ENCODE measurements at places on chromosomes 7 and 10. TPM values are rescaled to one million over a fixed set of nuclear protein-coding genes. Genes with fewer than 3 reads are reported as not detected.

ADGRA1 gene
- 0.27 TPM for total RNA-seq

DNA sequence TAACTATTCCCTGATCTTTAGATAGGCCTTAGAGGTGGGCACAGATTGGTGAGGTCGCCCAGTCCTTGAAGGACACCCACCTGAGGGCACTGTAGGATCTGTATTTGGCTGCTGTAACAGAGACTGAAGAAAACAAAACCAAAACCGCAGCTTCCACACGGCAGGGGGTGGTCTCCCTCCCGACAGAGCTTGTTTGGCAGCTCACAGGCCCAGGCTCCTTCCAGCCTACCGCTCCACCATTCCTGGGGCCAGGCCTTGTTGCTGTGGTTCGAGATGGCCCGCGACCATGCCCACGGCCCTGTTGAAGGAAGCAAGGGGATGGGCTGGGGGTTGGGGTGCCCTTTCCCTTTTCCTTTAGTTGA is 30.4 kb downstream of the ZNF783 start:
- no peak overlapping the region for H3K4me3 ChIP-seq
- no peaks in the 10 kb centered on the region for H3K27me3 ChIP-seq
- DNase-seq, result no peak
- H3K4me1 ChIP-seq, result no peaks in the 10 kb centered on the region
- H3K27ac ChIP-seq, result no peak overlapping the region

- H3K27me3 ChIP-seq, result no peaks in the 10 kb centered on the region
- no peaks in the 10 kb centered on the region for H3K36me3 ChIP-seq
- H3K27ac ChIP-seq, result peak overlapping the region; percentile 51
Observed at GRCh38 chr10:91077549-91078071, 142.9 kb upstream of the PCGF5 start.

DNA sequence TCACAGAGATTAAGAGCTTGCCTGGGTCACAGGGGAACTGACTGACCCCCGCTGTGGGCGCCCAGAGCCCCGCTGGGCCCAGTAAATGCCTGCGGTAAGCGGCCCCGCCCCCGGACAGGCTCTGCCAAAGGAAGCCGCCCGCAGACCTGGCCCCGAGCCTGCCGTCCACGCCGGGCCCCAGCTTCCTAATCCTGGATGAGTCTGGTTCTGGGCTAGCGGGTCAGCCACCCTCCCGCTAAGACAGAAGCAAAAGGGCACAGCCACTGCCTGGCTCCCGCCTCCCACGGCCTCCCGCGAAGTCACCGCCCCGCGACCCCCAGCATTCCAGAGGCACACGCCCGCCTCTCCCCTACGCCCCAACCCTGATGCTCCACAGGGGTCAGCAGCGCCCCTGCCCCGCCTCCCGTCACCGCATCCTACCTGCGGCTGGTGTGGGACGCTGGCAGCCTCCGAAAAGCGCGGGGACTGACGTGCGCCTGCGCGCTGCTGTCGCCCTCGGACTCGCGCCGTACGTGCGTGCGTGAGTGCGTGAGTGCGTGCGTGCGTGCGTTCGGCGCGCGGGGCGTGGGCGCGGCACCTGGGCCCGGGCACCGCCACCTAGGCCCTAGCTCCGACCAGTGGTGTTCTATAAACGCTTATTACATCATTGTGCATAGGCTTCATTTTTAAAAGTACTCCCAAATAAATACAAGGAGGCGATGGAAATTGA is at the start of gene FIGNL1:
FIGNL1 (minus strand) TSS at position 470 of the 709 bp plus-strand sequence. CDS start 3,063 bp downstream, outside the sequence.
- peak within 1 kb of the TSS; percentile 68 for H3K4me3 ChIP-seq
- no peaks in the 10 kb centered on the region for H3K27me3 ChIP-seq
- H3K36me3 ChIP-seq, result no peaks in the 10 kb centered on the region
- peak within 1 kb of the TSS; percentile 81 for H3K27ac ChIP-seq
- peak; percentile 89 for DNase-seq

POLR2J2 gene
- 4.3 TPM for total RNA-seq

GRCh38 chr7:2244404-2244995 is 2.5 kb downstream of the NUDT1 start:
- peaks cover 24% of the 10 kb centered on the region for H3K4me1 ChIP-seq
- H3K36me3 ChIP-seq, result no peaks in the 10 kb centered on the region
- no peak overlapping the region for H3K4me3 ChIP-seq
- DNase-seq, result no peak
- no peaks in the 10 kb centered on the region for H3K27me3 ChIP-seq
- H3K27ac ChIP-seq, result no peak overlapping the region

GRCh38 chr10:6198171-6198570 is 4.6 kb upstream of the PFKFB3 start:
- peaks cover 42% of the 10 kb centered on the region for H3K4me1 ChIP-seq
- DNase-seq, result no peak
- H3K36me3 ChIP-seq, result no peaks in the 10 kb centered on the region
- H3K27ac ChIP-seq, result peak overlapping the region; percentile 27

DNA sequence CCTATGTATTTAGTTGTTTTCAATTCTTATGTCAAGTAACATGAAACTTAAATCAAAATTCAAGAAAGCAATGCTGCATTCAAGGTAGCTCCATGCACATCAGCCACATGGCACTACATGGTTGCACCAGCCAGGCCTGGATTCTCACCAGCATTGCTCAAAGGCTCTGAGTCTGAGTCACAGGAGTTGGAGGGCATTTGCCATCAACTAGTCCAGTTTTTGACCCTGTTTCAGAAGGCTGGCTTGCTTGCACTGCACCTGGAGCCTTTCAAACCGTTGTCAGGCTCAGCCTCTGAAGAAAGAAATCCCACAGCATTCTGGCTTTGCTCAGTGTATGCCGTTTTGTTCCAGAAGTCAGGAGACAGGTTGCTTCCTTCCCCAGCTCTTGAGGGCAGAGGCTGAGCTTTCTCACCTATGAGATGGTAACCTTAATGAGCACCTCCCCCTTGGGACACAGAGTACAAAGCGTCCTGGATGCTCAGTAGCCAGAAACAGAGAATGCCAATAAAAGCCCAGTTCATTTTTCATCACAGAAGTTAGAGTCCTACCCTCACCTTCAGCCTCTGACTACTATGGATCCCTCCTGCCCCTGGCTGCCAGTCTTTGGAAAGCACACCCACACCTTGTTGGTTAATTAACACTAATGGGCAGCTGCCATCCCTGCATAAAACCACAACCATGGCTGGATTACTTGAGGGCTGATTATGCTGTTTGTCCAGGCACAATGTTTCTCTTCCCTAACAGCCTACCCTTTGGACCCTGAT is 288.4 kb upstream of the LRRTM3 start:
- H3K27me3 ChIP-seq, result no peaks in the 10 kb centered on the region
- H3K4me1 ChIP-seq, result no peaks in the 10 kb centered on the region
- DNase-seq, result no peak
- H3K27ac ChIP-seq, result no peak overlapping the region

DNA sequence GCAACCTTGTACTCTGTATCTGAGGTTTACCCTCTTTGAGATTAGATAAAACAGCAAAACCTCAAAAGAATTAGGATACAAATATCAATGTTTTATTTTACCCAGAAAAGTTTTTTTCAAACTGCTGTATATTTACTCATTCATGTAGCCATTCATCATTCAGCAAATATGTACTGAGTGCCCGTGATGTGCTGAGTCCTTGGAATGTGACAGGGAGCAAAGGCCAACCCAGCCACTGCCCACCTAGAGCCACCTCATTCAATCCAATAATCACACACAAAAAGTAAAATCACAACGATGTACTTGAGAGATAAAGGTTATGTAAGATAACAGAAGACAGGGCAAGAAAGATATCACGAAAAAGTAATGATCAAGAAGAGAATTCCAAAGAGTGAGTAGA is 187.4 kb downstream of the CDCA7L start:
- no peak for DNase-seq
- H3K4me3 ChIP-seq, result no peak overlapping the region
- no peak overlapping the region for H3K27ac ChIP-seq
- no peaks in the 10 kb centered on the region for H3K27me3 ChIP-seq

CALHM1 gene
- not detected for total RNA-seq

WNT16 gene
- total RNA-seq, result 0.11 TPM

CFAP46 gene
- total RNA-seq, result 2.4 TPM

GRCh38 chr10:7561985-7562384 is 104.8 kb downstream of the ITIH5 start:
- no peaks in the 10 kb centered on the region for H3K27me3 ChIP-seq
- H3K36me3 ChIP-seq, result no peaks in the 10 kb centered on the region
- H3K4me1 ChIP-seq, result peaks cover 18% of the 10 kb centered on the region
- H3K4me3 ChIP-seq, result no peak overlapping the region
- no peak overlapping the region for H3K27ac ChIP-seq
- no peak for DNase-seq

IDI2 gene
- total RNA-seq, result not detected

DNA sequence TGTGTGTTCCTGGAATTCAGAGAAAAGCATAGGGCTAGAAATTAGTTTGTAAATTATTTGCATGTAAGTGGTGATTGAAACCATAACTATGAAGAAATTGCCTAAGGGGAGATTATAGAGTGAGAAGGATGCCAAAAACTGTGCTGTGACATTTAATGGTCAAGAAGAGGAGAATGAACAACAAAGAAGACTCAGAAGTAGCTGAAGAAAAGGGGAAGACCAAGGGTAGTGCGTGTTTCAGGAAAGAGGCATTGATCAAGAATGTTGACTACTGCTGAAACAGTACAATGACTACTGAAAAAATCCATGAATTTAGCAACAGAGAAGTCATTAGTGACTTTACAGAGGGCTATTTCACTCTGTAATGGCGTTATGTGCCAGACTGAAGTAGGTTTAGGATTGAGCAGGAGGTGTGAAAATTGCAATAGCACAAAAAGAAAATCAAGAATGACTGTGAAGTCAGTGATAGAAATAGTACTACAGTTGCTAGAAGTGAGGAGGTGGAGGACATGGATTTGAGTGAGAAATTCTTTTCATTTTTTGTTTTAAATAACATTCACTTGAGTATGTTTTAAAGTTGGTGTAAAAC is 28.9 kb upstream of the SAMD9L start:
- H3K36me3 ChIP-seq, result no peaks in the 10 kb centered on the region
- no peak for DNase-seq
- no peak overlapping the region for H3K4me3 ChIP-seq
- H3K27me3 ChIP-seq, result no peaks in the 10 kb centered on the region
- H3K27ac ChIP-seq, result no peak overlapping the region
- no peaks in the 10 kb centered on the region for H3K4me1 ChIP-seq

- no peak overlapping the region for H3K4me3 ChIP-seq
- H3K27ac ChIP-seq, result no peak overlapping the region
- no peaks in the 10 kb centered on the region for H3K4me1 ChIP-seq
- H3K27me3 ChIP-seq, result no peaks in the 10 kb centered on the region
Observed at GRCh38 chr7:46654546-46655443, 733.7 kb upstream of the IGFBP3 start.

GRCh38 chr10:11144626-11145494 is 127.2 kb downstream of the CELF2 start:
- no peaks in the 10 kb centered on the region for H3K36me3 ChIP-seq
- H3K4me1 ChIP-seq, result no peaks in the 10 kb centered on the region
- no peak overlapping the region for H3K27ac ChIP-seq
- no peak overlapping the region for H3K4me3 ChIP-seq
- DNase-seq, result no peak

DNA sequence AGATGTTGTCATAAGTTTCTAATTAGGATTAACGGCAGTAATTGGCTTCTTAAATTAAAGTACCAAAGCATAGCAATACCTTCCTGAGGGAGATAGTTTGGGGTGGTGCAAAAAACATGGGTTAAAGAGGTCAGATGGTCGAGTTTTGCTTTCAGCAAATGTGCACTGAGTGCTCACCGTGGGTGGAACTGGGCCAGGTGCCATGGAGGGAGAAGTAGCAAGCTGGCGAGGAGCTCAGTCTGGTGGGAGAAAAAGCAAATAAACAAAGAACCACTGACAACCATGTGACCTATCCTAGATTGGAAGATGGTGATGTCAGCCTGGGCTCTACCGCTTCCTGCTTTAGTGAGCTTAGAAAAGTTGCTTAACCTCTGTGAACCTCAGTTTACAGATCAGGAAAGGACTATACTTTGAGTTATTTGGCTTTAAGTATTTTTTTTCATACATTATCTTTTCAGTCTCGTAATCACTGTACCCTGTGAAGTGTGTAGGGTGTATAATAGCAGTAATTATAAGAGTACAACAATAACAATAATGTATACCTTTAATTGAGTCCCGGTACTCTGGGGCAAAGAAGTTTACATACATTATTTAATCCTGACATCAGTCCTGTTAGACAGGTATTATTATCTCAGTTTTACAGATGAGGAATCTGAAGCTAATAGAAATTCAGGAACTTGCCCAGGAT is 69.0 kb upstream of the PDCD4 start:
- no peaks in the 10 kb centered on the region for H3K36me3 ChIP-seq
- DNase-seq, result peak; percentile 39
- H3K27me3 ChIP-seq, result no peaks in the 10 kb centered on the region
- H3K4me3 ChIP-seq, result no peak overlapping the region
- peaks cover 8% of the 10 kb centered on the region for H3K4me1 ChIP-seq

- DNase-seq, result peak; percentile 68
- H3K27me3 ChIP-seq, result no peaks in the 10 kb centered on the region
- H3K4me1 ChIP-seq, result peaks cover 48% of the 10 kb centered on the region
- H3K4me3 ChIP-seq, result no peak overlapping the region
Observed at GRCh38 chr7:137932881-137933269, 69.0 kb downstream of the CREB3L2 start.

CFAP70 gene
- 8.5 TPM for total RNA-seq

SLC26A4 gene
- not detected for total RNA-seq

- no peak for DNase-seq
- H3K27ac ChIP-seq, result no peak overlapping the region
- H3K27me3 ChIP-seq, result no peaks in the 10 kb centered on the region
- peaks cover 1% of the 10 kb centered on the region for H3K4me1 ChIP-seq
- H3K4me3 ChIP-seq, result no peak overlapping the region
- H3K36me3 ChIP-seq, result no peaks in the 10 kb centered on the region
Observed at GRCh38 chr10:95262763-95263518, 27.9 kb downstream of the PDLIM1 start.

CARD11 gene
- total RNA-seq, result 2.1 TPM

DNA sequence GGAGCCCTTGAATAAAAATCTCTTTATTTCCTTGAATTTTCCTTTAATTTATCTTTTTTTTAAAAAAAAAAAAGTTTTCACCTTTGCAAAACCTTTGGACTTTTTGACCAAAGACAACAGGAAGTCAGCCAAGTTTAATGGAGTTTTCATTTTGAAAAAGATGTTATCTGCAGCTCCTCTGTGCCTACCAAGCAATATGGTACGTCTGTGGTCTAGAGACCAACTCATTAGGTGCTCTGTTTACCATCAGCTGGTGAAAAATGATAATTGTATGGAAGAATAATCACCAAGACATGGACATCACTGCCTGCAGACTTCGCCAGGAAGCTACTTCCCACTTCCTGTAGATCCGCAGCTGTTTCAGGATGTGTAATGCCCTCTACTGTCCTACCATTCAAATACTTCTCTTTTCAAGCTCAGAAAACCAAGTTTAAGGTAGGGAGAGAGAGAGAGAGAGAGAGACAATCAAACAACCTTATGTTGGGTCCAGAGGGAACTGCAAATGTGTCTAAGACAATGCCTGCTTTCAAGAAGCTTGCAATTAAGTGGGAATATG is 18.7 kb downstream of the PLXNA4 start:
- H3K4me1 ChIP-seq, result no peaks in the 10 kb centered on the region
- H3K27me3 ChIP-seq, result no peaks in the 10 kb centered on the region
- no peak for DNase-seq
- no peaks in the 10 kb centered on the region for H3K36me3 ChIP-seq
- H3K4me3 ChIP-seq, result no peak overlapping the region

GIMAP7 gene
- 4.2 TPM for total RNA-seq

- DNase-seq, result no peak
- no peaks in the 10 kb centered on the region for H3K4me1 ChIP-seq
- no peak overlapping the region for H3K27ac ChIP-seq
- no peaks in the 10 kb centered on the region for H3K27me3 ChIP-seq
Observed at GRCh38 chr10:102476466-102477141, 25.3 kb upstream of the C10orf95 start.

Measured in adrenal gland (tissue), 19 donors.